ENCODE measurements at places on chromosomes 5 and 9.

DNA sequence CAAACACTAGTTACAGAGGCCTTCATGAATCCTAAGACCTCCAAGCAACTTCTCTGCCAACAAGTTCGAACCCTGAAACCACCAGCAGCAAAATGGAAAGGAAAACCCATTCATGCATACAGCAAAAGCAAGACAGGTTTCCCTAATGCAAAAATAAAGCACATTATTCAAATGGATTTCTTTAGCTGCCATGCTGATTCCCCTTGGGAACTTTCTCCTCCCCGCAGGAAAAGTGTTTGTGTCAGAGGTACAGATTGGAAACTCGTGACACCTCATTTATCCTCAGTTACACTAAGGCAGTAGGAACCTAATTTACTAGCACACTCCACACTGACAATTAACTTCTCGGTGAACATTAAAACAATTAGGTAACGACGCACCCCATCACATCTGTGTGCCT, 63.4 kb downstream of the TLE1 start:
- DNase-seq, result no peak

DNA sequence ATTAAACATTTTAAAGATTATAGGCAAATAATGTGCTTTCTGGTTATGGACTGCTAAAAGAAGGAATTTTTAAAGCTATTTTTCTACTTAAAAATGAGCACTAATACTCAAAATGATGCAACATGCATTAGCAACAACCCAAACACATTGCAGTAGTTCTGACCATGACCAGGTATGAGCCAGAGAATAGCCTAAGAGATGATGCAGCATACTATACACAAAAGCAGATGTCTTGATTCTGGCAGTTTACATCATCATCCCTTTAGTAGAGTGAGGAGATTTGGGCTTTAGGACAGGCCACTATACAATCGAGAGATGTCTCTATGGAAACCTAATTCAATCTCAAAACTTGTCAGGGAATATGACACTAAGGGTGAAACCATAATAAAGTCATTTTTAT, 307.1 kb downstream of the PRR16 start:
- DNase-seq, result no peak

- no peak for DNase-seq
Observed at GRCh38 chr9:16974436-16974835, 104.0 kb upstream of the BNC2 start.

DNA sequence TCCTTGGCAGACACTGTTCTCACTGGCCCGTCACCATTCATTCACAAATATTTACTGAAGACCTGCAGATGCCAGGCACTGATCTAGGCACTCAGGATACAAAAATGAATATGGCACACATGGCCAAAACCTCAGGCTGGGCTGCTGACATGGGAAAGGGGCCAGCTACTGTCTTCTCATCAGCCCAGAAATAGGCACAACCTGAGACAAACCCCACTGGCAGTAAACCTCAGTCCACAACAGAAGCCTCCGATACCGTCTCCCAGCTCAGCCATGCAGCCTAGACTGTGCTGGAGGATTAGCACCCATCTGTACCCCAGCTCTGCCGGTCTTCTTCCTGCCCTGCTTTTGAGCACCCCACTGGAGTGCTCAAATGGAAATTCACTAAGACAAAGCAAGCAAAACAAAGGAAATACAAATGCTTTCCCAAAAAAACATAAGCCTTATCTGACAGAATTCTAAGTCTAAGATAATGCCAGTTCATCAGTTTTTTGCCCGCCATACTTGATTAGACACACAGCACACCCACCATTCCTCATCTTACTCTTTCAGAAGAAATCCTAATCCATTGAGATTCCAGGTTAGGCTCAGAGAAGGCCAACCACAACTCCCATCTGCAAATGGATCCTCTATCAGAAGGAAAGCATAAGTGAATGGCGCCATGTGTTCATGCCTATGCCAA, 8.2 kb downstream of the P4HA2 start:
- DNase-seq, result no peak

DNA sequence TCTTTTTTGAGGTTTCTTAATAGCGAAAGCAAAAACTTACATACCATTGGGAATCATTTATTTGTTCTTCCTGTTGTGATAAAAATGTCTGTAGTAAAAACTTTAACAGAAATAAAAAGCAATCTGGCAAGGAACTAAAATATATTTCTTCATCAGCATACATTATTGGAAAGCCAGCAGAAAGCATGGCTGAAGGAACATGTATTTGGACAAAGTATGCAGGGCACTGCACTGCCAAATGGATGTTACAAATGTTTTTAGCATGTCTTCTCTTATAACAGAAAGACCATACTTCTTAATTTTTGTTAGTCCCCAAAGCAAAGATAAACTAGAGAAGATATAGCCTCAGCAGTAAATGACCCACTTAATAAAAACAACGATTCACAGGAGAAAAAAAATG, 80.5 kb downstream of the SMIM15 start:
- no peak for DNase-seq

GRCh38 chr9:108535526-108535925, 320.3 kb downstream of the ACTL7B start:
- no peak for DNase-seq

DNA sequence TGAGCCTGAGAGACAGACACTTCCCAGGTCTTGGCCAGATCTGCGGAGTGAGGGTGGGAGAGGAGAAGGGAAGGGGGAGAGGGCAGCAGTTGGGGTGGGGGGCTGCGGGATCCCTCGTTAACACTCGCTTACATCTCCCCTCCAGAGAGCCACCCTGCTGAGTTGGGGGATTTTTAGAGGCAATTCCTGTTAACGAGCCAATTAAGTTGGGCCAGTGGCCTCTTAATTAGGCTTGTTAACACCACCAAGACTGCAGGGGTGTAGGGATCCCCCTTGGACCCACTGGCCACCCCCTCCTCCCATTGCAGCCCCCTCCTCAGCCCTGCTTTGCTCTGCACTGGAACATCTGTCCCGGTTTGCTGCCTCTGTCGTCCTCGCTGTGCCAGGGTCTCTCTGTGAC, 23.7 kb downstream of the CNTFR start:
- DNase-seq, result no peak

DNA sequence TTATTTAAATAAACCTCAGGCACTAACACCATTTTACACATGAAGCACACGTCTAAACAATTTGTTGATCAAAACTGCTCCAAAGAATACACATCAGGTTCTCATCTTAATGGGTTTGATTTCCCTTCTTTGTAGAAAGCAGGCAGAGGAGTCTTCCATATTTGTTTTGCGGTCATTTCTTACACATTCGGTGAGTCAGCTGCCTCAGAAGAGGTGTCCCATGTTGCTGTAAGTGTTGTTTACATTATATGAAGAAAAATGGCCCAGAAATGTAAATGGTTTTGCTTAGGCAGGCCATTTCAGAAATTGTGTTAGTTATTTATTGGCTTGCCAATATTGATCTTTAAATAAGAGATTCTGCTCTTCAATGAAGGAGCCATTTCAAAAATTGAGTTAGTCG, 325.8 kb downstream of the TENT4A start:
- DNase-seq, result no peak

DNA sequence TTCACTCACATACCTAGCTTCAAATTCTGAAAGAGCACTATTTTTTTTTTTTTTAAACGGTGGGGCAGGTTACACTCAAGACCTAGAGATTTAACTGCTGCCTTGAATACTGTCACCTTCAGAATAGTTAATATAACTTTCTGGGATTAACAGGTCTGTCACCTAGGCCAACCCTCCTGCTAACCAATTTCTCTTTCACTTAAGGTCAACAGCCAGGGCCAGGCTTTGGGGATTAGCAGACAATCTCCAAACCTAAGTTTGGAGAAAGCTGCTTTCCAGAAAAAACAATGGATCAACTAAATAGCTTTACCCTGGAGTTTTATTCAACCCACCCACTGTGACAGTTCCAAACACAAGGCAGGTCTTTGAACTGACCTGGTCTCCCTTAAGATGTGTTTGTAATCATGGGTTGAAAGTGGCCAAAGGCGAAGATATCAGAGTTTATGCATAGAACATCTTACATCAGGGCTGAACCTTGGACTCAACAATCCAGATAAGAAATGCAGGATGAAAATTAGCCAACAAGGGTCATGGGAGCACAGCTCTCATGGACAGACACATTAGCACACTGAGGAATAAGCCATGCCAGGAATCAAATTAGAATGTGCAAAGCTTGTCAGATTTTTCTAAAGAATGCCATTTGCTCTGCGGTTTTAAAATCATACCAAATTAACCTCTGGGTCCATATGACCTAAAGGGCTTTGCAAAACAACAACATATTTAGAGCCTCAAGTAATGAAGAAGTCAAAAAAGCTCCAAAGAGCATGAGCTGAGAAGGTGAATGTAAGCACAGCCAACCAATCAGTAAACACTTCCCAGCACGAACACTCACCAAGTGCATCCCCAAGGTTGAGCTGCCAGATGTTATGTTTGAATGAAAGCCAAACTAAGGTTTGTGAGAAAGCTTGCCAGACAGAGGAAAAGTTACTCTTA, 538.5 kb upstream of the DMAC1 start:
- DNase-seq, result no peak

DNA sequence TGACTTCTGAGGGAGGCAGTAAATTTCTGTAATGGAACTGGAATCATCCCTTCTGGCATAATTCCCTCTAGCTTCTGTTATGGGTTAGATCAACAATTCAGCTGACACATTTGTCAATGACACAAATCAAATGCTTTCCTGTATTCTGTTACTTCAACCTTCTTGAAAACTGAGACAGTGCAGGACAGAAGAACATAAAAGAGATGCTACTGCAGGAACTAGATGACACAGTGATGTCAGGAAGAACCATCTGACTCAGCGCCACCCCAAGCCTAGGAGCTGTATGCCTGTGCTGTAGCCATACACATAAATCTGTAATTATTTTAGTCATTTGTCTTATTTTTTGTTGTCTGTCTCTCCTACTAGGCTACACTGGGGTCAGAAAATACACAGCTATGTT, 18.2 kb upstream of the CEP120 start:
- DNase-seq, result no peak

GRCh38 chr5:132369474-132370180, at the start of gene SLC22A5:
SLC22A5 (plus strand) TSS chr5:132369710; CDS start chr5:132369973, 263 bp downstream.
- no peak for DNase-seq

- no peak for DNase-seq
Observed at GRCh38 chr9:95508242-95508967, 8.4 kb downstream of the PTCH1 start.

DNA sequence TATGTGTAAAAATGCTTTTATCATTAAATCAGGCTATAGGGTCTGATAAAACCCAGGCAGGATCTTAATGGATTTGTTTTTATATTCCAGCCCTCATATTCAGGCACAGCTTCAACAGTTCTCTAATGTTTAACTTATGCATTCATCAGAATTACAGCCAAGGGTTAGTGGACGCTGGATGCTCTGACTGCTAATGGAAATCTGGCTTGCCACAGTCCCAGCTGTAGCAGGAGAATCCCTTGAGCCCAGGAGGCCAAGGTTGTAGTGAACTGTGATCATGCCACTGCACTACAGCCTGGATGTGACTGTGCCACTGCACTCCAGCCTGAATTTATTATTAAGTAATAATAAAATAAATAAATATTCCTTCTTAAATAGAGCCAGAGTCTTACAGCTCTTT, 98.0 kb downstream of the SLC25A46 start:
- DNase-seq, result no peak

- no peak for DNase-seq
Observed at GRCh38 chr9:128684065-128684324, 5.0 kb upstream of the SET start.

GRCh38 chr9:128638580-128638979, 18.1 kb downstream of the DYNC2I2 start:
- DNase-seq, result no peak

DNA sequence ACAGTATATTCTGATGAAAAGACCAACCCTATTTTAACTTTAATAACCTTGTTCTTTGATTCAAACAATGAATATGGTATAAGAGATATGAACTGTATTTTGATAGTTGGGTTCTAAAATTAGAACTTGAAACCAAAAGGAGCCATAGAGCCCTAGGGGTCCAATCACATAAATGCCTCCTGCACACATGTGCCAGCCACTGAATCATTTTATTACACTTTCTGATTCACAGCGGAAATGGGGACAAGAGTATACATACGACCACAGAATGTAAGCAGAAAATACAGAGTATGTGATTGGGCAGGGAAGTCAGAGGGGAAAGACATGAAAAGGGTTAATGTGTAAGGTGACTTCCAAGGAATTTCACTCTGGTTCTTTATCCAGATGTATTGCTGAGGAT, 1000.2 kb downstream of the NR2F1-AS1 start:
- DNase-seq, result no peak

GRCh38 chr5:142660731-142661130, 25.2 kb downstream of the FGF1 start:
- DNase-seq, result no peak

DNA sequence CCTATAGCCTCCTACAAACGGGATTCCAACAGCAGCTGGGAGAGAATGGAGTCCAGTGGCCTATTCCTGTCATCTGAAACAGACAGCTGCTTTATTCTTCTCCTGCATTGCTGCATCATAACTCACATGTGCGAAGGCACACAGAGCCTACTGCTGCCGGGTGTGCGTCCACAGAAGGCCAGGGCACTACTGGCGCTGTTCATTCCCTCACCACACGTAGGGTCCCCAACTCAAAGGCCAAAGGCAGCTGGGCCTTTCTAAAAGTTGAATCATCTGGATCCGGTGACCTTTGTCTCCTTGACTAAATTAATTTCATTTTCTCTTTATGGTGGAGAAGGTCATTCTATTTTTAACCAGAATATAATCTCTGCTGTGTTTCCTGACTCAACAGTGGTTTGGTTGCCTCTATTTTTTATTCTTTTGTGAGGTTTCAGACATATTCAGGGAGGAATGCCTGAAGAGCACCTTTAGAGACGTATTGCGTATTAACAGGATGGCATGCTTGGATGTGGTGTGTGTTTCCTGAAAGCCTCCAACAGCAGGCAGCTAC, 10.8 kb upstream of the SPATA24 start:
- DNase-seq, result no peak

GRCh38 chr9:88006511-88007290, 32.4 kb upstream of the CDK20 start:
- no peak for DNase-seq

DNA sequence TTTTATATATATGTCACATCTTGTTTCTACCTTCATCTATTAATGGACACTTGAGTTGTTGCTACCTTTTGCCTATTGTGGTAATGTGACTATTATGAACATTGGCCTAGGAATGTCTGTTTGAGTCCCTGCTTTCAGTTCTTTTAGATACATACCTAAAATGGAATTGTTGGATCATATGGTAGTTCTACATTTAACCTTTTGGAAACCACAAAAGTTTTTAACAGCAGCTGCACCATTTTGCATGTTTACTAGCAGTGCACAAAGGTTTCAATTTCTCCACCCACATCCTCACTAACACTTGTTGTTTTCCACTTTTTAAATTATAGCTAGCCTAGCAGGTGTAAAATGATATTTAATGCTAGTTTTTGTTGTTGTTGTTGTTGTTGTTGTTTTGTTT, 88.4 kb downstream of the GALNT10 start:
- no peak for DNase-seq
